ENCODE measurements at places on chromosomes 1 and 21.
A peak's percentile ranks its signal among the peaks of the same experiment; 100 is the strongest.

- no peak for DNase-seq
These were observed 50.2 kb upstream of the NUF2 start for GRCh38 chr1:163271535-163271934.

DNA sequence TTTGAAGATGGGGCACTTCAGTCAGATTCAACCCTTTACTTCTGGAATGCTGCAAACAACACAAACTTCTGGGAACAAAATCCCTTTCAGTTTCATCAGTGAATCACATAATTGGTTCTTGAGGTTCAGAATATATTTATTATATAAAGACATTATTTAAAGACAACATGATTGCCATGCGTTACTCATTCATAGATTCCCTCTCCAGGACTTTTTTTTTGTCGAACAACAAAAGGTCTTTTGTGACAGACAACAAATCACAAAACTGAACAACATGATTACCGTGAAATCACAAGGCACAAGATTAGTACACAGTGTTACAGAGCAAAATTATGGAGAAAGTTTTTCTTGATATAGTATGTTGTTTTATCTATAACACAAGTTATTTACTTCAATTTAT, 1815.0 kb downstream of the NCAM2 start:
- DNase-seq: no peak

- no peak for DNase-seq
These were observed 34.9 kb downstream of the DEGS1 start for GRCh38 chr1:224217655-224218623.

DNA sequence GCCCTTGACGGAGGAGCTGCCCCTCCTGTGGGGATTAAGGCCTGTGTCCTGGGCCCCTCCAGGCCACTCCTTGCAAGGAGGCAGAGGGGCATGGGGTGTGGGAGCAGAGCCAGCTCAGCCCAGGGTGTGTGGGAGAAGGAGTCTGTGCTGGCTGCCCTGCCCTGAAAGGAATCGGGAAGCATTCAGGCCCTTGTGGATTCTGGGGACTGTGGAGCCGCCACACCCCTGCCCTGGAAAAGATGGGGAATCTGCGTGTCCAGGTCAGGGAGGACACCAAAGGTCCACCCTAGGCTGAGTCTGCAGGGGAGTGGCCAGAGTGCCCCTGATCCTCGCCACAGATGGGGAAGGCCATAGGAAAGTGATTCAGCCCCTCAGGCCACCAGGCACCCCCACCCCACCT, 16.5 kb upstream of the PRDM16 start:
- DNase-seq: no peak

GRCh38 chr1:51289676-51290488, 40.5 kb downstream of the TTC39A start:
- DNase-seq: no peak

GRCh38 chr1:117814856-117815797, 114.3 kb downstream of the GDAP2 start:
- no peak for DNase-seq

GRCh38 chr1:43293896-43294760, 6.7 kb upstream of the TIE1 start:
- no peak for DNase-seq

- no peak for DNase-seq
These were observed 27.2 kb upstream of the KLF18 start for GRCh38 chr1:44168520-44169098.

- no peak for DNase-seq
These were observed 2.7 kb upstream of the ADSS2 start for GRCh38 chr1:244454412-244454811.

DNA sequence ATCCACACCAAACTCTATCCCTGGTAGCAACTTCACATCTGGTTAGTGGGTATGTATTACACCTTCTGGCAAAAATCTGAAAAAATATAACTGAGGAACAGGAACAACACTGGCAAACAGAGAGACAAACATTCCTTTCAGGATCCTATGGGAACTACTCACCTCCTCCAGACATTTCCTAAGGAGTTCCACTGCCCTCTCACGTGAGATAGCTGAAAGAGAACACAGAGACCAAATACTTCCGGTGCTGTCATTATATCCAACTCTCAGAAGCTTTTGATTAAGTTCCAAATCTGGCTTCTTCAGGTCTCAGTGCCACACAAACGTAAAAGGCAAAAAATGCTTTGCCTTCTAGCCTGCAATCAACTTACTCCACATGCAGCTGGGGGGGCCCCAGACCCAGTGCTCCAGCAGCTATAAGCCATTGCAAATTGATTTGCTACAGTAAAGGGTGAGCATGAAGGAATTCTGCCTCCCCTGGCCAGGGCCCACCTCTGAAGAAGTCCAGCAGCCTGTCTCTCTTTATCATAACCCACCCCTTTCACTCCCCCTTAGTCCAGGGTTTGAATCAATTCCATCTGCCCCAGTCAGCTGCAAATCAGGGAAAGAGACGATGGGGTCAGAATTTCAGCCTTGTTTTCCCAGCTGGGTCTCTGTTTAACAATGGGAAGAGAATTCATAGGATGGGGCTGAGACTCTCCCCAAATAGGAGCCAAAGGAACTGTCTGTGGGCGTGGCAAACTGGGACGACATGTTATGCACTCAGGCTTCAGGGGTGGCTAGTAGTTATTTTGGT, 32.2 kb downstream of the TFAP2E start:
- DNase-seq: no peak

DNA sequence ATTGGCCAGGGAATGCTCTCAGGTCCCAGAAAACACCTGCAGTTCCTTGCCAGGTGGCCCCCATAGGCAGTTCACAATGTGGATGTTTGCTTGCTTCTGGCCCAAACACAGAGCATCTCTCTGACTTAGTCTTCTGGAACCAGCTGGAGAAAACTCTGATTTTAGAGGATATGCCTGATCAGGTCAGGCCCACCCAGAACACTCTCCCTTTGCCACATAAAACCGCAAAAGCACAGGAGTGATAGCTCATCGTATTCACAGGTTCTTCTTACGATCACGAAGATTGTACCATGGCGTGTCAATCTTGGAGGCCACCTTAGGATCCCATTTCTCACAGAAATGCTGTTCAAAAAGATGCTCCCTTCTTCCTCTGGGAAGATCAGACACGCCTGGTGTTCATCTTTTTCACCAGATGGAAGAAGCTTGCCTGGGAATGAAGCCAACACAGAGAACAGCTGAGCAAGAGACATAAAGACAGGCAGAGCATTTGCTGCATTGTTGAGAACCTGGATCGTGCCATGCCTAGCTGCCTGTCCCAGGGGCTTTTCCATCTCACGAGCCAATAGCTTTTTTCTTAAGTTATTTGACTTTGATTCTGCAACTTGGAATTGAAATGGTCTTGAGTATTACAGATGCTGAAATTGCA, 11.6 kb upstream of the CD247 start:
- no peak for DNase-seq

- no peak for DNase-seq
These were observed 36.8 kb upstream of the BMP8B start for GRCh38 chr1:39825432-39825941.

DNA sequence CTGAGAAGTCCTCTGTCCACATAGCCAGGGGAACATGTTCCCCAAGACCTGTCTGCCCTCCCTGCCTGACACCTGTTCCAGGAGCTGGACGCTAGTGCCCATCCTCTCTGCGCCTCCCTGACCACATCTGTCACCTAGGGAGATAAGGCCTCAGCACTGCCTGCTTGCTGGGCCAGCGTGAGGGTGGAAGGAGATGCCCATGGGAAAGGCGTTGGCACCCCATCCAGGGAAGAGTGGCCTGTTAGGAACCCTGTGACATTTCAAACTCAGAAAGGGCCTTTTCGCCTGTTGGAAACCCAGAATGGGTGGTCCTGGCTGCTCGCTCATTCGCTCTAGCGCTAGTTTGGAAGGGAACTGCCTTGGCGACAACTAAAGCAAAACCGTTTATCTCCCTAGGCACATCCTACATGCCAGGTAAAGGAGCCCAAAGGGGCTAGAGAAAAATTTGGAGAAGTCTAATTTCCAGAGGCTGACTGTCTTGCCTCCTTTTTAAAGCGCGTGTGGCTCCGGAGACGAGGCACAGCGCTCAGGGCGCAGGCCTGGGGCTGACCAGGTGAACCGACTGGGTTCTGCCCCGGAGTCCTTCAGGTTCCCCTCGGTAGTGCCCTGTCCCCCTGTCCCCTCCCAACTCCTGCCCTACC, 410 bp downstream of the ACTA1 start:
- DNase-seq: peak; percentile 38

- no peak for DNase-seq
These were observed 357 bp upstream of the TXLNA start for GRCh38 chr1:32179193-32179442.

DNA sequence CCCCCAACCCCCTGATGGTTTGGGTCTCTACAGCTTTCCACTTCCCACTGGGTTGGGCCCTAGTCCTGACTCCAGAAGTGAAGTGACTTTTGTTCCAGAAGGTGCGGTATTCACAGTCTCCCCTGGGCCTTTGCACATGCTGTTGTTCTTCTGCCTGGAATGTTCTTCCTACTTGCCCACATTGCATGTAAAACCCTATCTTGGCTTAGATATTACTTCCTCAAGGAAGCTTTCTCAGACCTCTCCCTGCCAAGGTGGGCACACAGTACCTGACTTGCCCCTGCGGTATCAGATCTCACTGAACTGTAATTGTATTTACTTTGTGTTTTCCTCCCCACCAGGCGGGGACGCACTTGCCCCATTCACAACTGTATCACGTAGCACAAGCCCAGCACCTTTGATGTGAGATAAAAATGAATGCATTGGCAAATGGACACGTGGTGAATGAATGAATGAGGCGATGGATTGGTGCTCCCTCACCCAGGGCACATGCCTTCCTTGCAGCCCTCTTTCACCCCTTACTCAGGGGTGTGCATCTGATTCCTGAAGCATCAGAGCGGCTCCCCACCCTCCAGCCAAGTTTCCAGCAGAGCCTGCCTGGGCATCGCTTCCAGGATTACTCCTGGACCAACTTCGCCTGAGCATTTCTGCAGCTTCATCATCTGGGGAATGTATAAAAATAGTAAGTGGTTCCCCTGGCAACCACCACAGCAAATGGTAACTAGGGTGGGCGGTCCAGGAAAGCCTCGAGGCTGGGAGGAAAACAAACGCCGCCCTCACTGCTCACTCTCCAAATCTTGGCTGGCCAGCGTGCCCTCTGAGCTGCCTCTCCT, 19.8 kb downstream of the NENF start:
- no peak for DNase-seq

GRCh38 chr1:195939844-195940243, 668.4 kb downstream of the KCNT2 start:
- DNase-seq: no peak

DNA sequence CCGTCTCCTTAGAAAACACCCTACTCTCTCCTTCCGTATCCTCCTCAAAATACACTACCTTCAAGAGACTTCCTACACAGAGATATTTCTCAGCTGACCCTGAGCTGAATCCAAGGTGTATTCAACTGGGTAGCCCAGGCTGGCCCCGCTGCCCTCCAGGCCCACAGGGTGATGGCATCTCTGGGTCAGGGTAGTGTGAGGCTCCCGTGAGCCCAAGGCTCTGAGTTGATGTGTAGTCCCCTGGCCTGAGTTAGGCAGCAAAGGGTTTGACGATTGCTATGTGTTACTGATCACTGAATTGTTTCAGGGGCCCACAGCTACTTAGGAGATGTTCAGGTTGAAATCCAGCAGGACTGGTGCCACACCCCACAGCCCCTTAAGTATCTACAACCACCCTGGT, 6.7 kb downstream of the INAVA start:
- no peak for DNase-seq

GRCh38 chr1:156399355-156400125, 30.5 kb downstream of the RHBG start:
- DNase-seq: no peak

GRCh38 chr1:236686815-236687160, 489 bp downstream of the ACTN2 start:
- DNase-seq: no peak

GRCh38 chr1:184563308-184563707, 176.5 kb downstream of the C1orf21 start:
- DNase-seq: no peak

DNA sequence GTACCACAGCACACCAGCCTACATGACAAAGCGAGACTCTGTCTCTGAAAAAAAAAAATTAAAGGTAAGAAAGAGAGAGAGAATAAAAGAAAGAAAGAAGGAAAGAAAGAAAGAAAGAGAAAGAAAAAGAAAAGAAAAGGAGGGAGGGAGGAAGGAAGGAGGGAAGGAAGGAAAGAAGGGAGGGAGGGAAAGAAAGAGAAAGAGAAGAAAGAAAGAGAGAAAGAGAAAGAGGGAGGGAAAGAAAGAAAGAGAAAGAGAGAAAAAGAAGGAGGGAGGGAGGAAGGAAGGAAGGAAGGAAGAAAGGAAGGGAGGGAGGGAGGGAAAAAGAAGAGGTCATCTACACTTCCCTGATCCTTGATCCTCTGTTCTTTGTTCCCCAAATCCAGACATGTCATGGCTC, 104.8 kb upstream of the GJB5 start:
- DNase-seq: no peak

GRCh38 chr1:22709891-22710700, 543 bp upstream of the EPHB2 start:
- DNase-seq: peak; percentile 57

- peak; percentile 80 for DNase-seq
These were observed 99.4 kb downstream of the KCNJ15 start for GRCh38 chr21:38355992-38356781.

GRCh38 chr1:241773991-241774390, 74.0 kb upstream of the EXO1 start:
- DNase-seq: no peak

DNA sequence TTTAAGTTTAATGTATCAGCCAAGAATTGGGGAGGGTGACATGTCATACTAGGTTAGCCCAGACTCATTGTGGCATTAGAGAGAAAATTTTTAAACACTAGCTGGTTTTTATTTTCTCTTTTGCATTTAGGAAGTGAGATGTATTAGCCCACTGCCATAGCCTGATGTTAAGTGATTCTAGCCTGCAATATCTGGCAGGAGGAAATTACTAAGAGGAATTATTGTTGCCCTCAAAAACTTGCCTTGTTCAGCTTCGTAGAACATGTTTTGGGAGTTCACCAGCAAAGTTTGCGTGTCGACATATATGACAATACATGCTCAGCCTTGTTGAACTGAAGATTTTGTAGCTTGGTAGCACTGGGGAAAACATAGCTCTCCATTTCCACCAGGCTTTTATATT, 12.5 kb downstream of the ADAM30 start:
- DNase-seq: no peak

- DNase-seq: peak; percentile 42
These were observed 37.0 kb downstream of the CAPN8 start for GRCh38 chr1:223628233-223629125.

DNA sequence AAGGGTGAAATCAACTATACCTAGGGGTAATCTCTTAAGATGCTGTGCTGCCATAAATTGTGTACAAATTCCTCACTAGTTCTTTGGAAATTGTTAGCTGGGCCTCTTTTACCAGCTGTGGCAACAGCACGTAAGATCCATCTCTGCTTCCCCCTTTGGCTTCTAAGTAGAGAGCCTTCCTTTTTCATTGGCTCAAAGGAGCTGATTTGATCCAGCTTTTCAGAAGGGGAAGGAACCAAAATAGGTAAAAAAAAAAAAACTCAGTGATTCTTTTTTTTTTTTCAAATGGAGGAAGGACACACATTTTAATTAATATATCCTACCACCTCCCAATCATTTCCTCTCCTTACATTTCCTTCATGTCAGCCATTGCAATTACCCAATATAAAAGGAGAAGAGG, 4.0 kb upstream of the RCAN1 start:
- DNase-seq: no peak

GRCh38 chr1:78543941-78544643, 53.3 kb downstream of the PTGFR start:
- DNase-seq: no peak

- DNase-seq: no peak
These were observed 46.2 kb downstream of the UCHL5 start for GRCh38 chr1:193013005-193013404.

GRCh38 chr1:185479796-185480195, 162.8 kb upstream of the IVNS1ABP start:
- no peak for DNase-seq

GRCh38 chr1:36322786-36323635, 434 bp downstream of the EVA1B start:
- peak; percentile 73 for DNase-seq
